ENCODE measurements at places on chromosomes 7 and 10.

DNA sequence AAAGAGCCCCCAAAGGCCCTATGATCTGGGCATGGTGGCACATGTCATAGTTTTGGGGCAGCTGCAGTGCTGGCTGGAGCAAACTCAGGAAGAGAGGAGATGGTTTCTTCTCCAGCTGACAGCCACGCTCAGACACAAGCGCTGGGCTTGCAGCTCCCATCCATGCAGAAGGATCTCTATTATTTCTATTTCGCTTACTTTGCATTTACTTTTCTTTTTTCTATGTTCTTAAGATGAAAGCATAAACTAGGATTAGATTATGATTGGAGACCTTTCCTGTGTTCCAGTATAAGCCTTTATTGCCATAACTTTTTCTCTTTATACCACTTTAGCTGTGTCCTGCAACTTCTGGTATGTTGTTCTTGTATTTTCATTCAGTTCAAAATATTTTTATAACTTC, 5.0 kb downstream of the JAKMIP3 start:
- no peak for DNase-seq

DNA sequence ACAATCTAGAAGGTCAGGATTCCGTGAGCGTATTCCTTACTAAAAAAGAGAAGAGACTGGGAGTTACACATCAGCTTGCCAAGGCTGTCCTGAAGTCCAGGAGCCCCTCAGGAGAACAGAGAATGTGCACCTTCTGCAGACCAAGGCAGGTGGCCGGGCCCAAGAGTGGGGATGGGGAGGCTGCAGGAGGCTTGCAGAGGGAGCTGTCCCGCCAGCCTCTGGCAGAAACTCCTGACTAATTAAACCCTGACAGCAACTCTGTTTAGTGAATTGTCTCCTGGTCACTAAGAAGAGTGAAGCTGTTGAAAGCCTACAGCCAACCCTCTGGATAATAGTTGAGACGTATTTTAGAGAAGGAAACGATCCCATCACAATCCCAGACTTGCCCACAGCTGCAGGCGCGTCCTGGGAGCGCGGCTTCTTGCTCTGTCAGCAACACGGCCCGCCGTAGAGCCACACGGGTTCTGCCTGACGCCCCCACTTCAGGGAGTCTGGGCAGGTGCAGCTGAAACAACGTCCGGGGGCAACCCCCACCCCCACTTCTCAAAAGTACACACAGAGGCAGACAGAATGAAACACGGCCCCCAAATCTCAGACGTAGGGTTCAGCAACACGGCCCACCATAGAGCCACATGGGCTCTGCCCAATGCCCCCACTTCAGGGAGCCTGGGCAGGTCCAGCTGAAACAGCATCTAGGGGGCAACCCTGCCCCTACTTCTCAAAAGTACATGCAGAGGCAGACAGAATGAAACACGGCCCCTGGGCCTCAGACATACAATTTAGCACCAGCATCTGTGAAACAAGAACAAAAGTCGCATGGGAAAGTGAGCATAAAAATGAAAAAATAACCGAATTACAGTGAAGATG, 45.2 kb downstream of the DIP2C start:
- DNase-seq = no peak

DNA sequence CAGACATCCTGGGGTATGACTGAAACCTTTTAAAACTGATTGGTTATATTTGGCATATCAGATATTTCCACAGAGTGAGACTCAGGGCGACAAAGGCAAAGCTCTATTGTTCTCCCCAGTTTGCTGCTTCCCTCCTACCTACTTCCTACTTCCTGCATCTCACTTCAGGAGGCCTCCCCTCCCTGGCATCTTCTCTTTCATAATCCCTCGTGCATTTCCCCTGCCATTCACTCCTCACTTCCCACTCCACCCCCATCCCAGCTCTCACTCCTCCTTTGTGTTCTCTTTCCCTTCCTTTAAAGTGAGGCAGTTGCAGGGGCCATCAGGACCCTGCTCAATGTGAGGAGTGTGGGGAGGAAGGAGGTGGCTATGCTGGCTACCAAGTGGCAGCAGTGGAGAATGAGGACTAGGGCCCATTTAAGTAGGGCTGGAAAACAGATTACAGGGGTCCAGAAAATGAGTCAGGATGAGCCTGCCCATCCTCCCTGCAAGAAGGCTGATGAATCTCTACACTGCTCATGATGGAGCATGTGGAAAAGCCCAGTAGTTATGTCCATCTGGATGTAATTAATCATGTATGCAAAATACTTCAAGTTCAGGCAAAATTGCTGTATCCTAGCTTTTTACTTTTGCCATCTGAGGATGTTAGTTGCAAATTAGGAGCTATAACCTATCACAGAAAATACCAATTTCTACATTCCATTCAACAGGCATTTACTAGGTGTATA, 311.8 kb upstream of the IMMP2L start:
- DNase-seq = no peak

GRCh38 chr10:124415210-124415609, 3.5 kb downstream of the OAT start:
- DNase-seq = no peak

- DNase-seq = no peak
Measured at GRCh38 chr10:99369551-99369950, 40.4 kb downstream of the CNNM1 start.

DNA sequence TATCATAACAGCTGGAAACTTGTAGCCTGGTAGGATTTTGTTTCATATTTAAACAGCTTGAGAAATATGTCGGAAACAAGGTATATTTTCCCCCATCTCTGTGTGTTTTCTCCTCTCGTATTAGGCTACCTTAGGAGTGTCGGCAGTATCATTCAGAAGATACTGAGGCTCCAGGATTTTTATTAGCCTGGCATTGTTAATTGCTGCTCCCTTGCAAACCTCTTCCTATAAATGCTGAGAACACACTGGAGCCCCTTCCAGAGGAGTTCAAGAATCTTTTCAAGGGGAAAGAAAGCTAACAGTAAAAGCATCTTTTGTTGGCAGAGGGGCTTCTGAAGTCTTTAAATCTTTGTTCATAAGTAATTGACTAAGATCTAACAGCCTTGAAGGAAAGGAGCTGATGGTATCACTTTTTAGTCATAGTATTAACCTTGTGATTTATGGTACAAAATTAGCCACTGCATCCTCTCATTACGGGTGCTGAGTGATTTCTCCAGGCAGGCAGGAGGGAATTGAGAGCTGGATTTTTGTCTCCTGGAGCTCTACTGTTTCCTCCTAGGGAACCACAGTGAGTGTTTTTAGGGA, 998.7 kb downstream of the LRMDA start:
- DNase-seq = no peak

DNA sequence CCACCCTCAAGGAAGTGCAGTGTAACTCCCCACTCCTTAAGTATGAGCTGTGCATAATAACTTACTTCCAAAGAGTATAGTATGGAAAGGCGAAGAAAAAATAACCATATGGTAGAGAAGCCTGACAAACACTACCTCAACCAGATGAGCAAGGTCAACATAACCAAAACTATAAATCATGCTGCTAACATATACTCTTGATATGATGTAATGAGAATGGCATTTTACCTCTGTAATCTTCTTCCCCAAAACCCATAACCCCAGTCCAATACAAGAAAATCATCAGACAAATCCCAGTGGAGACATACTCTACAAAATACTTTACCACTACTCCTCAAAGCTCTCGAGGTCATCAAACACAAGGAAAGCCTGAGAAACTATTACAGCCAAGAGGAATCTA, 15.8 kb downstream of the OSBPL3 start:
- DNase-seq = no peak

- DNase-seq = no peak
Measured at GRCh38 chr10:123681285-123681684, 15.1 kb downstream of the GPR26 start.

DNA sequence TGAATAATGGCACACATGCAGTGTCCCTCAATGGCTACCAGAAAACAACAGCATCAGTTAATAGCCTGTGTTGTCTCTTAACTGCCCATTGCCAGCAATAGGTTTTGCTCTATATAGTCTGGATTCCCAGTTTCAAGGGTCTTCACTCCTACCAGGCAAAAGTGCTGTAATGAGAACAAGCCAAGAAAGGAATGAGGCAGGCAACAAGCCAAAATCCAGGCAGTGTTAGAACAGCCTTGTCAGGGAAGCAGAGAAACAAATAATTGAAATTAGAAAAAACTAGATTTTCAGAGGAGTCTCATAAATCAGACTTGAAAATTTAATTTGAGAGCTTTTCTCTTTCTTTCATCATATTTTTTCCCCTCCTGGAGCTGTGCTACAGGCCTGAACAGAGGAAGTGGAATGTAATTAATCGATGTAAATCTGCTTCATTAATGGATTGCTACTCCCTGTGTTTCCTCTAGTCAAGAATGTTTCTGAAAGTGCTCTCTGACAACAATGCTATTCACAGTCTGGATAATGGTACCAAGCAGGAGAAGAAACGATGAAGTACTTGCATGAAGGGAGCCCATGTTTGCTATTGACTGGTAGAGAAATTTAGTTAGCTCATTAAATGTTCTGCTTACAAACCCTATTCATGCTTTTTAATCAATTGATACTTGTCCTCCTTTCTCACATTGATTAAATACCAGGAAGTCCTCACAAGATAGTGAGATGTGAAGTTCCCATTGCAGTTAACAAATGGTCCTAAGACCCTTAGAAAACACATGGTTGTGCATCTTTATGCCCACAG, 202.0 kb upstream of the LRRTM3 start:
- no peak for DNase-seq

- DNase-seq = no peak
Measured at GRCh38 chr10:11381023-11381422, 230.4 kb downstream of the USP6NL start.

- DNase-seq = no peak
Measured at GRCh38 chr7:74502216-74502891, 48.6 kb downstream of the GTF2IRD1 start.

- no peak for DNase-seq
Measured at GRCh38 chr10:109149666-109150350, 773.5 kb downstream of the XPNPEP1 start.

DNA sequence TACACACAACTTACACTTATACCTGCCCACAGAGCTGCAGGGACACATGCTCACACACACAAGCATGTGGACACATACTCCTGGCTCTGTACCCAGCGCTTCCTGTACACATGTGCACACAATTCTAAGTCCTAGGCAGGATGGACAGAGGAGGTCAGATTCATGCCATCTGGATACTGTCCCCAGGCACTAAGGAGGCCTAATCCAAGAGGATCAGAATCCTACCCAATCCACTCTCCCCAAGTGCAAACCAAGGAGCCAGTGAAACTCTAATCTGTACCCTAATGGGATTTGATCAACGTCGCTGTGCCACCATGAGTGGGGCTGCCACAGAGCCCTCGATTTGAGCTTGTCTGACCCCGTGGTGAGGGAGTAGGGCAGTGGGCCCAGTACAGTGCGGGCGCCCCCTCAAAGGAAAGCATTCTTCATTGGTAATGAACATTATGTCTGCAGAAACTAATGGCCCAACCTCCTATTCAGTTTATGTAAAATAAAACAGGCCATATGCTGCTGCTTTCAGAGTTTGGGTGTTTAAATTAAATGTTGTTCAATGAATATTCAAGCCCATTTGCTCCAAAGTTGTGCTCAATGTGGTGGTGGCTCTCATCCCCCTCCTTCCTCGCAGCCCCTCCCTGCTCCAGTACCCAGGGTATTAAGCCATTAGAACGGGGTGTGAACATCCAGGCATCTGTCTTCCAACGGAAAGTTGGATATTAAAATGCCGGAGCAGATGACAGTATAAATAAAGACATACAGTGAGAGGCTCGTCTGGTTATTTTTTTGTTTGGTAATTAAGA, 26.4 kb downstream of the RPS24 start:
- DNase-seq = no peak

- DNase-seq = no peak
Measured at GRCh38 chr10:84685047-84685660, 356.8 kb downstream of the CCSER2 start.

DNA sequence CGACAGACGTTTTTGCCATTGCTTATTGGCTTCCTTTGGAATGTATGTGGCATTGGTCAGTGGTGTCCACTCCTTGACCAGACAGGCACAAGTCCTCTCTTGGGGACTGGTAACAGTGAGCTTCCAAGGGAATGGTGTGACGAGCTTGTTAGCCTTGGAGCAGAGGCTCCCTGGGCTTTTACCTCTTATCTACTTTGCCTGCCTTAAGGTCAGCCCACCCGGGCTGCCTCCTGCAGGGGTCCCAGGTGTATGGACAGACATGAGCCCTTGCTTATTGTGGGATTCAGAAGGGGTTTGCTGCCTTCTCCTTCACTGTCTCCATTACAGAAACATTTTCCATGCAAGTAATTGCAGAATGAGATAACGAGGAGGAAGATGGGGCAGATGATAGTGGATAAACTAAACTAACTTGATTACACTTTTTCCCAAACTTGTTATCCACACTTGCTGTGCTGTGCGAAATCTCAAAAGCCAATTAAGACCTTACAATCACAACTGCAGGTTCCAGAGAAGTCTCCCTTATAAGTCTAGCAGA, 29.7 kb downstream of the PLPP4 start:
- no peak for DNase-seq

GRCh38 chr7:111098011-111098925, 7.3 kb downstream of the LRRN3 start:
- DNase-seq = peak; percentile 6

DNA sequence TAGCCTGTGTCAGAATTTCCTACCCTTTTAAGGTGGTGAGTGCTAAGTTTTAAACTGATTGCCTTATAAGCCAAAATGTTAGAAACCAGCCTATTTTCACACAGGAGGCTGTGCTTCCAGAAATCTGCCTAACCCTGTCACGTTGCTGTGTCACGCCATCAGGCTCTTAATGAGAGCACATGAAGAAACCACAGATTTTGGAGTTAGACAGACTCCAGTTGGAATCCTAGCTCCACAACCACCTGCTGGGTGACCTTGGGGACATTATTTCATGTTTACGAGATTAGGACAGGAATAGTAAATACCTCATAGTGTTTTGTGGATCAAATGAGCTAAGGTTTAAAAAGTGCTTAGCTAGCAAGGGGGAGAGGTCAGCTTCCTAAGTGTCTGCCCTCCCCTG, 321.8 kb downstream of the DPP6 start:
- DNase-seq = no peak

- DNase-seq = no peak
Measured at GRCh38 chr10:122560279-122560804, at the start of gene DMBT1. Gene DMBT1, plus strand, starts transcription at chr10:122560754. Its CDS starts 17 bp downstream, at chr10:122560771.

GRCh38 chr7:23715099-23715498, 5.1 kb downstream of the STK31 start:
- DNase-seq = no peak

DNA sequence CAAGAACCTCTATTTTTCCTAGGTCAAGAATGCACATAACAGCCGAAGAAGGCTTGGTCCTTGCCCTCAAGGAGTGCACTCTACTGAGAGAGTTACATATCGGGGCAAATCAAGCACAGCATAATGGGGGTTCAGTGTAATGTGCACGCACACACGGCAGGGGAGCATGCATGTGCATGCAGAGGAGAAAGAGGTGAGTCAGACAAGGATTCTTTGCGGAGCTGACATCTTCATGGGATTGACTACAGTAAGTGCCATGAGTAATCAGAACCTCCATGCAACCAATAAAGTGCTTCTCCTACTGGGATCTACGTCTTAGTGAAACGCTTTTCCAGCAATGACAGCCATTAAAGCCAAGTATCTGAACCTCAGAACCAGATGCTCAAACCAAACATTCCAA, 123.6 kb downstream of the RNF216 start:
- DNase-seq = no peak

GRCh38 chr7:2014391-2015241, 218.1 kb downstream of the MAD1L1 start:
- DNase-seq = no peak

- DNase-seq = no peak
Measured at GRCh38 chr10:126417220-126417825, 29.0 kb upstream of the ADAM12 start.

- no peak for DNase-seq
Measured at GRCh38 chr10:120342115-120342714, 114.8 kb upstream of the PLPP4 start.

Measured in NCI-H187 (cell line).